ENCODE measurements at places on chromosomes 6 and 20.

DNA sequence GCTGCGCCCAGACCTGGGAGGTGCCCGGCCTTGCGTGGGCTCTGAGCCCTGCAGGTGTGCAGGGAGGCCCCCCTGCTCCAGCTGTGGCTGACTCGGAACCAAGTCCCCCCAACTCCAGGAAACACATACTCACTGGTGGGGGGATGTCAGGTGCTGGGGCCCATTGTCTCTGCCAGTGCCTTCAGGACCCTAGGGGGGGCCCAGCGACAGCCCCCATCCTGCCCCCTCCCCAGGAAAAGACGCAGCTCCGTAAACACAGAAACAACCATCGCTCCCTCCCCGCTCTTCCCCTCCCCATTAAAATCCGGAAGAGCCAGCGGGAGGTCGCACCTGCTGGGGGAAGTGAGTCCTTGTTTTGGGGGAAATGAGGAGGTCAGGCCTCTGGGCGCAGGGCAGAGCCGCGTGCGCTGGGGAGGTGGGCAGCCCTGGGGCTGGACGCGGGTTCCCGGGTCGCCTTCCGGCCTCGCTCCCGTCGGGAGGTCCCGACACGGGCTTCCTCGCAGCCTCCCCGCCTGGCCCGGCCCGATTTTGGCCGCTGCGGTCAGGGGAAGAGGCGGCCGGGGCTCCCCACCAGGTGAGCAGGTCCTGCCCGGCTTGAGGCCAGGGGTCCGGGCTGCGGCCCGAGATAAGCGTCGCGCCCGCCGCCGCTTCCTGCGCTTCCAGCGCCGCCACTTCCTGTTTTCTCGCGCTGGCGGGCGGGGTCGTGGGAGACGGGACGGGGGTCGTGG is 6.2 kb downstream of the C20orf204 start:
- DNase-seq = no peak

- no peak for DNase-seq
Observed at GRCh38 chr6:3176562-3177355, 19.4 kb upstream of the TUBB2A start.

- no peak for DNase-seq
Observed at GRCh38 chr20:16360668-16361067, 212.6 kb downstream of the KIF16B start.

DNA sequence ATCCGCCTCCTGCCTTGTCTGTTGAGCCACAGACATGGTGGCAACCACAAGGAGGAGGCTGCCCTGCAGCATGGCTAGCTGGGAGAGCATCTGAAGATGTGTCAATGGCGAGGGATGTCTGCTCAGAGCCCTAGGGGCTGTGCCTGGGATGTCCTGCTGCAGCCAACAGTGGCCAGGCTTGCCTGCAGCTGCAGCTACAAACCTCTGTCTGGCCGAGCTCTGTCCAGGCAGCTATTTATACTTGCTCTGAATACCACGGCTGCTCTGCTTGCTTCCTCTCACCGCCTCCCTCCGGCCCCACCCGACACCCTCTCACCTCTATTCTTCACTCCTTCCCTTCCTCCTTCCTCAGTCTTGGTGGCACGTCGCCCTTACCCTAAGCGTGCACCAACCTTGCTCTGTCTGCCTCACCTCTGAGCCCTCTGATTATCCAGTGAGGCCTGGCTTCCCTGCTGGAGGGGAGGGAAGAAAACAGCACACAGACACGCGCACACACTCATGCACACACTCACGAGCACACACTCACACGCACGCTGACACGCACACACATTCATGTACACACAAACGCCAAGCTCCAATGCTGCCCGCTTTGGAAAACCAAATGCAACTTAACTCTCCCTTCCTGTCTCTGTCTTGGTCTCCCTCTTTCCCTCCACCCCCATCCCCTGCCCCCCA is at the start of gene ANGPT4:
Gene ANGPT4 (minus strand): TSS at position 210 of the 675 bp plus-strand sequence. CDS start 120 bp downstream, at position 90.
- DNase-seq = no peak

DNA sequence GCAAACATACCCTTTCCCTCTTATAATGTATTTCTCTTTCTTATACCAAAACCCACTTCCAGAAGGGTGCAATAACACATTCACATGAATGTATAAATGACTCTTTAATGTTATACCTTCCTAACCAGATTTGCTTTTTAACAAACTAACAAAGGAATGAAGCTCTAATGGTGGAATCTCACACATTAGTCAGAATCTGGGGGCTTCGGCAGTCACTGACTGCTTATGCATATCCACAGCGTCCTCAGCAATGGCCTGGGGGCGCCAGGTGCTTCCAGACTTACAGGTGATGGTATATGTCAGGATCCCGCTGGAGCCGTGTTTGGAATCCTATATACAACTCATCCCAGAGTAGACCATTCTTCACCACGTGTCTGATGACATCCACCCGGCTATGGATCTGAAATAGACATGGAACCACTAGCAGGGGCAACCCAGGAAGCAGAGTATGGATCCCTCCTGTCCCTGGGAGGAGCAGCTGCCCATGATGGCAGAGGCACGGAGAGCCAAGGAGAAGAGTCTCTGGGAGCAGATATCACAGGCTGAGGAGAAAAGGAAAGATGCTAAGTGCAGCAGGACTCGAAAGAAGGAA is 150.8 kb upstream of the RIPOR2 start:
- DNase-seq = no peak
